ENCODE measurements at places on chromosomes 3 and 15. TPM values are rescaled to one million over a fixed set of nuclear protein-coding genes. Genes with fewer than 3 reads are reported as not detected.

The C15orf39 gene
- total RNA-seq = 13.3 TPM

The FNDC3B gene
- 149 TPM for total RNA-seq

The PIERCE2 gene
- total RNA-seq = 3.5 TPM

The CACNA2D3 gene
- total RNA-seq = 1.5 TPM

The SENP8 gene
- 5.0 TPM for total RNA-seq

The SLC51A gene
- not detected for total RNA-seq

The IRAK2 gene
- total RNA-seq = 7.0 TPM

The SCN11A gene
- 0.05 TPM for total RNA-seq

The GOLGA8T gene
- total RNA-seq = 0.61 TPM

The CDCP1 gene
- total RNA-seq = 180 TPM

The OIP5 gene
- total RNA-seq = 5.7 TPM

The GPR62 gene
- not detected for total RNA-seq

The NANOGP8 gene
- 0.75 TPM for total RNA-seq

The STRIT1 gene
- not detected for total RNA-seq

The CCDC13 gene
- total RNA-seq = 1.1 TPM

The GCNT3 gene
- not detected for total RNA-seq

The CKMT1B gene
- total RNA-seq = 19.0 TPM

The KBTBD13 gene
- total RNA-seq = not detected

The TMEM207 gene
- total RNA-seq = not detected

The CNOT10 gene
- 53.1 TPM for total RNA-seq

The ZMYND10 gene
- total RNA-seq = 0.68 TPM

The SLC28A1 gene
- not detected for total RNA-seq

The SIAH2 gene
- 35.4 TPM for total RNA-seq

The KATNBL1 gene
- 38.2 TPM for total RNA-seq

The EIF3J gene
- total RNA-seq = 165 TPM

The FOXB1 gene
- total RNA-seq = not detected

The GNAT1 gene
- total RNA-seq = not detected

The STRA6 gene
- total RNA-seq = not detected

The THRB gene
- 4.2 TPM for total RNA-seq

The MEX3B gene
- 4.6 TPM for total RNA-seq

The GATM gene
- total RNA-seq = 0.54 TPM

The DNAH12 gene
- 0.47 TPM for total RNA-seq

The TICRR gene
- 8.5 TPM for total RNA-seq

The IQCH gene
- total RNA-seq = 4.4 TPM

The KCNH8 gene
- total RNA-seq = 0.07 TPM

Data from MCF 10A (cell line).